Endothelial cell of umbilical vein (primary cell): ENCODE measurements at places on chromosomes 6 and 20. TPM values are rescaled to one million over a fixed set of nuclear protein-coding genes. Genes with fewer than 3 reads are reported as not detected.

Gene DEK
- 14.5 and 19.0 TPM in 2 replicates for polyA plus RNA-seq

DNA sequence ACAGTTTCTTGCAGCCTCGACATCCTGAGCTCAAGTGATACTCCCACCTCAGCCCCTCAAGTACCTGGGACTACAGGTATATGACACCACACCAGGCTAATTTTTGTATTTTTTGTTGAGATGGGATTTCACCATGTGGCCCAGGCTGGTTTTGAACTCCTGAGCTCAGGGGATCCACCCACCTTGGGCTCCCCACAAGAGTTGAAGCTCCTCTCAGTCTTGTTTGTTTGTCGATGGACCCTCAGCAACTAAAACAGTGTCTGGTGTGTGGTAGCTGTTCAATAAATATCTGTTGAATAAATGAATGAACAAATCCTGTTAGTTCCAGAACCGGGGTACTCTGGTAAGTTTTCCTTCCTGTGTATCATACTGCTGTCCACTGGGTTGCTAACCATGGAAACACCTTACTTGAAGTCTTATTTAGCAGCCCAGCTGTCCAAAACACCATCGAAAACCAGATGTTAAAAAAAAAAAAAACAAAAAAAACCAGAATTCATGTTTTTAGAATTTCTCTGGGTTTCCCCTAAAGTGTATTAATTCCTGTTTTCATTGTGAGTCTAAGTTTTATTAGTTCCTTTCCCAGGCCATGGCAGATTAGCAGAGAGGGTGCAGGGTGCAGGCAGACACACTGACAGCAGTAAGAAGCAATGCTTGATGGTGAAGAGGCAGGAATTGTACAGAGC, 7.8 kb upstream of the EZR start:
- DNase-seq = no peak

DNA sequence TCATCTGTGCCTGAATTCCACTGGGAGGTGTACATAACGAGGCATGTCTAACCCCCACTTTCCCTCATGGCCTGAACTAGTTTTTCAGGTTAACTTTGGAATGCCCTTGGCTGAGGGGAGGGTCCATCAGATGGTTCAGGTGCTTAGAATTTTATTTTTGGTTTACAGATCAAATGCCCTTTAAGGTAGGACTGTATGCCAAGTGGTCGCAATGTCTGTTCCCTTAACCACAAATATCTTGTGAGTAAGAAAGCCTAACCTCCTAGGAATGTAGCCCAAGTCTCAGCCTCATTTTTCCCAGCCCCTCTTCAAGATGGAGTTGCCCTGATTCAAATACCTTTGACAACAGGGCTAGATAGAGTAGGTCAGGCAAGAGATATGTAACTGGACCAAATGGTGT, 78.4 kb downstream of the RNASET2 start:
- DNase-seq = no peak

GRCh38 chr20:7240490-7240889, 473.0 kb downstream of the BMP2 start:
- DNase-seq = no peak
